Midbrain (tissue), 1 donor: ENCODE measurements at places on chromosomes 6 and 20.

GRCh38 chr6:118867181-118867580, 26.8 kb upstream of the ASF1A start:
- no peak for DNase-seq

DNA sequence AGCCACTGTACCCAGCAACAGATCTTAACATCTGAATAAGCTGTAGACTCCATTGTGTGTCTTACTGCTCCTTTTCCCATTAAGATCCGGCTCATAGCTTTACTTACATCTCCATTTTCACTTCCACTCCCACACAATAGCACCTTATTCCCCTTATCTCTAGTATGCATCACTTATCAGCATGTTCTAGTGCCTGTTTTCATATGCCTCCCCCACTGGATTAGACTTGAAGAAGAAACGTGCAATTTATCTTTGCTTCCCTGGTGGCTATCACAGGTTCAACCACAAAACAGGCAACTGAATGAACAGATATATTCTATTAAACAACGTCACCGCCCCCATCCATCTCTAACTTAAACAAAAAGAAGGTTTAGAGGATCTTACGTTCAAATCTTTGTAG, 12.1 kb downstream of the SSR1 start:
- DNase-seq: no peak

- DNase-seq: no peak
These were observed 2.7 kb downstream of the CEBPB start for GRCh38 chr20:50193199-50193835.

DNA sequence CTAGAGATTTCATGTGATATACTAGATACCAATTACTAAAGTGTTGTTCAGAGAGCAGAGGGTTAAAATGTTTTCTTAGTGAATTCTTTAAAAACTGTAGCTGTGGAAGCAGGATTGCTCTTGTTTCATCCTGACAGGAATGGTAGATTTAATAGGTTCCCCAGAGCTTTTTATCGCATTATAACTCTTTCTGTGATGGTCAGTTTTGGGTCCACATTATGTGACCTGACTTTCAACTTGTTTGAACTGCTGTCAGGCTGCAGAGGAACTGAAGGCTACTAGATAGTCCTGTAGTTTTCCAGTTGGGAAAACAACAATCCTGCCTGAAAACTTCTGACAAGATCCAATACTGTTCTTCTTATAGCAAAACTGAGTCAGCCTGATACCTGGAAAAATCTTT, 329.3 kb upstream of the FLRT3 start:
- no peak for DNase-seq

- DNase-seq: no peak
These were observed 245.4 kb upstream of the FLRT3 start for GRCh38 chr20:14582855-14583254.

DNA sequence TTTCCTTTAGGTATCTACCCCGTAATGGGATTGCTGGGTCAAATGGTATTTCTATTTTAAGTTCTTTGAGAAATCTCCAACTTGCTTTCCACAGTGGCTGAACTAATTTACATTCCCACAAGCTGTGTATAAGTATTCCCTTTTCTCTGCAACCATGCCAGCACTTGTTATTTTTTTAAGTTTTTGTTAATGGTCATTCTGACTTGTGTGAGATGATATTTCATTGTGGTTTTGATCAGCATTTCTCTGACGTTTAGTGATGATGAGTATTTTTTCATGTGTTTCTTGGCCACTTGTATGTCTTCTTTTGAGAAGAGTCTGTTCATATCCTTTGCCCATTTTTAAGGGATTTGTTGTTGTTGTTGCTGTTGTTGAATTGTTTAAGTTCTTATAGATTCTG, 871.1 kb downstream of the KIF16B start:
- no peak for DNase-seq

- DNase-seq: no peak
These were observed 13.7 kb downstream of the TRAF3IP2 start for GRCh38 chr6:111591901-111592461.

DNA sequence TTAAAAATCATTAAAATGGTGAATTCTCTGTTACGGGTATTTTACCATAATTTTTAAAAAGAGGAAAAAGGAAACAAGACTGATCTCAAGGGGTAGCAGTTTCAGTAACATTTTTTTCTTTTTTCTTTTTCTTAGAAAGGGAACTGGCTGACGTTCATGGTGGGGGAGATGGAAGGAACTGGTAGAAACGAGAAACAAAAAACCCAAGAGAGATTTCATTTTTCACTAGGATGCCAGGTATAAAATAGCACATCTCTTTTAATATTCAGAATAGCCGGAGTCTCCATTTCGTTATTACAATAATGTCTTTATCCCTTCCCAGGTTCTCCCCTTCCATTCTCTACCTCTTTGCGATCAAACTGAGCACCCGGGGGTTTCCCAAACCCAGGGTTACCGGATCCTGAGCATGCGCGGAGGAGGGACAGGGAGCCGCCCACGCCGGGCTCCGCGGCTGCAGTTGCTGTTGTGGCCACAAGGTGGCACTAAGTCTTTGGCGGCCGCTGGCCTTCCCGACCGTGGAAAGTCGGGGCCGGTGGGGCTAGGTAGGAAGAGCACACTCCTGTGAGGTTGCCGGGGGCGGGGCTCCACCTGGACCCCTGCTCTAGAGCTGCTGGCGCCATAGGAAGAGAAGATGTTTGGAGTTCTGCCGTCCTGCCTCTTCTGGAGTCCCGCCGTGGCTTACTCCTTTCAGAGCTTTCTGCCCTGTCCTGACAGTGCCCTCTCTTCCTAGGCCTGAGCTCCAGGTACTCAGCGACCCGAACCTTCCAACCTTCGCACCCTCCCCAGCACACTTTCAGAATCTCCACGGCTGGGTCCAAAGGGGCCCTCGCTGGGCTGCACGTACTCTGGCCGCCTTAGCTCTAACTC, 146.8 kb downstream of the SH3BGRL2 start:
- peak; percentile 84 for DNase-seq

DNA sequence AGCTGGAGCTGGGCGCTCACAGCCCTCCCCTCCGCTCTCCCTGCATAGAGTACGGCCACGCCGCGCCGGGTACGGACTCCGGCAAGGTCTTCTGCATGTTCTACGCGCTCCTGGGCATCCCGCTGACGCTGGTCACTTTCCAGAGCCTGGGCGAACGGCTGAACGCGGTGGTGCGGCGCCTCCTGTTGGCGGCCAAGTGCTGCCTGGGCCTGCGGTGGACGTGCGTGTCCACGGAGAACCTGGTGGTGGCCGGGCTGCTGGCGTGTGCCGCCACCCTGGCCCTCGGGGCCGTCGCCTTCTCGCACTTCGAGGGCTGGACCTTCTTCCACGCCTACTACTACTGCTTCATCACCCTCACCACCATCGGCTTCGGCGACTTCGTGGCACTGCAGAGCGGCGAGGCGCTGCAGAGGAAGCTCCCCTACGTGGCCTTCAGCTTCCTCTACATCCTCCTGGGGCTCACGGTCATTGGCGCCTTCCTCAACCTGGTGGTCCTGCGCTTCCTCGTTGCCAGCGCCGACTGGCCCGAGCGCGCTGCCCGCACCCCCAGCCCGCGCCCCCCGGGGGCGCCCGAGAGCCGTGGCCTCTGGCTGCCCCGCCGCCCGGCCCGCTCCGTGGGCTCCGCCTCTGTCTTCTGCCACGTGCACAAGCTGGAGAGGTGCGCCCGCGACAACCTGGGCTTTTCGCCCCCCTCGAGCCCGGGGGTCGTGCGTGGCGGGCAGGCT, 4.6 kb downstream of the KCNK15 start:
- no peak for DNase-seq

- no peak for DNase-seq
These were observed 168.2 kb upstream of the RIN2 start for GRCh38 chr20:19589787-19590362.

DNA sequence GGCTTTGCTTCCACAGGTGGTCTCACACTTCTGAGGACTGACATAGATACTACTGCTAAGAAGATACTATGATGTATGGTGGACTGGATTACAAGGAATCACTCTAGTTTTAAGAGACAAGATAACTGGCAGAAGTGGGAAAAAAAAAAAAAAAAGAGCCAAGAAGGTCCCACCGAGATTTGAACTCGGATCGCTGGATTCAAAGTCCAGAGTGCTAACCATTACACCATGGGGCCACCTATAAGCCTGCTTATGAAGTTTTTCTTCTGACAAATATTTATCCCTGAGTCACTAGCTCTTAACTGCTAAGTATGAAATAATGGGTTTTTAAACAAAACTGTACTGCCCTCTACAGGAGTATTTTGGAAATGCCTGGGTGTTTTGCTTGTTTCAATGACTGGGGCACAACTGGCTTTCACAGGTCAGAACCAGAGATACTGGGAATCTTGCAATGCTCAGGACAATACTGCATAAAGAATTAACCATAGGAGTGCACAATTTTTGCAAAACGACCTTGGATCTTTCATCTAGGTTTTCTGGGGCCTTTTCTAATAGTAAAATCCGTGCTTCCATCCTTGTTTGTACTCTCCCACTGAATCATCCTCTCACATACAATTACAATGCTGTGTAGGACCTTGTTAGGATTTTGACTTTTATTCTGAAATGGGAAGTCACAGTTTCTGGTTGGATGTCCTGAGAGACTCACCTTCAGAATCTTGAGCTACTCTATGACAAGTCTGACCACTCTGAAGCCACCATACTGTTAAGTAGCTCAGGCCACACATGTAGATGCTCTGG, 116.3 kb downstream of the OR2B2 start:
- peak; percentile 83 for DNase-seq

DNA sequence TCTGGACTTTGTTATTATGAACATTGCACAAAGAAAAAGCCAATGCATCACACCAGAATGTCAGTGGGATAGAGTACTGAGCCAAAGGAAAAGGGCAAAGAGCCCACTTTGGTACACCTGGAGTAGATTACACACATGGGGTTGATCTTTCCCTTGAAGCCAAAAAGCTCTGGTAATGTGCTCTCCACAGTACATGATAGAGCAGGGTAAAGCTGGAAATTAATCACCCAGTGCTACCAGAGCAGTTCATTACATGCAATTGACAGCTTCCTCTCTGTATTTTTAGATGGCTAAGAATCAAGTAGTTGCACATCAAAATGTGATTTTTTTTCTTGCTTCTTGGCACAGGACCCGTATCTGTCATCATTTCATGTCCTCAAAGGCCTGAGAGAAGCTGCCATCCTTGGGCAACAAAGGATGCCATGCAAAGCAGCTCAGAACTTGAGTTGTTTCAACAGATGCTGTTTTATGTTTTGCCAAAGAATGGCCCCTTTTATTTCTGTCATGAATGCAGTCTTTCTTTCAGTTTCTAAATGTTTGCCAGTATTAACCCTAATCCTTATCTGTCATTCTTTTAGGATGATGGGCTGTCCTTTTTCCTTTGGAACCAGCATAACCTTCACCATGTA, 88.1 kb downstream of the HDGFL1 start:
- peak; percentile 88 for DNase-seq

GRCh38 chr6:113112086-113112485, 745.1 kb upstream of the MARCKS start:
- no peak for DNase-seq

DNA sequence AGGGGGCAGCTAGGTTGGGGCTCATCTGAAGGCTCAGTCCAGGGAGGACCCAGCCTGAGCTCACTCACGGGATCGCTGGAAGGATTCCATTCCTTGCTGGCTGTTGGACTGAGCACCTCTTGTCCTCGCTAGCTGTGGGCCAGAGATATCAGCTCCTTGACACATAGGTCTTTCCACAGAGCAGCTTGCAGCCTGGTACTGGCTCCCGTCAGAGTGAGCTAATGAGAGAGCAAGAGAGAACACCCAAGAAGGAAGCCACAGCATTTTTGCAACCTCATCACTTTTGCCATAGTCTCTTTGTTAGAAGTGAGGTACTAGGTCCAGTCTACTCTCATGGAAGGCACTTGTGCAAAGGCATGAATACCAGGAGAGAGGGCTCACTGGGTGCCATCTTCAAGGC, 179.9 kb downstream of the CDC5L start:
- peak; percentile 6 for DNase-seq

DNA sequence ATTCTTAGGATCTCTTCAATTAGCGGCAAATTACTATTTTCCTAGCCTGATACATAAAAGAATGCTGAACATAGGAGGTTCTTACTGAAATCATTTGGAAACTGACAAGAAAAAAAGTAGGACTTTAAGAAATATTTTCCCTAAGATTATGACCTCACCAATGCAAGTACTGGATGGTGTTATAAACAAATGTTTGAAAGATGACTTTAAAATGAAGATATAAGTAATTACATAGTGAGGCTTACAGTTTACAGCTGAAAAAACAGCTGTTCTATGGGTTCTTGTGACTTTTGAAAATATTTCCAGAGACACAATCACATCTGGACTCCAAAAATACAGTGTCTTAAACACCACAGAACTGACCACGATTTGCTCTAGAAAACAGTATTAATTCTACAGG, 64.9 kb downstream of the ADAT2 start:
- DNase-seq: no peak

DNA sequence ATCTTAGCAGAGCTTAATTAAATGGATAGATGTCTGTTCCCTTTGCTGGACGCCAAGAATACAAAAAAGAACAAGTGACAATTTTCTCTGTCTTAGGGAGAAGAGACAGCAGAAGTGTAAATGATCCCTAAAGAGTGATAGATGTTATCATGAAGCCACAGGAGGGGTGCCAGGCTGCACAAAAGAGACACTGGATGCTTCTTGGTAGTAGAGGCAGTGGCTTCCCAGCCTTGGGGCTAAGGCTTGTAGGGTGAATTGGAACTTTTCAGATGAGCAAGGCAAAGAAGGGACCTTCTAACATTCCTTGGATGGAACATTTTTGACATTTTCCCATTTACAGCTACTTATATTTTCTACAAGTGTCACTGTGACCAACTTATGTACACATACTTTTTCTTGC, 58.0 kb downstream of the CCN2 start:
- DNase-seq: no peak

GRCh38 chr6:91626911-91627310, 1040.0 kb upstream of the MAP3K7 start:
- DNase-seq: no peak

GRCh38 chr6:25749837-25750236, 4.7 kb upstream of the SLC17A4 start:
- DNase-seq: no peak

DNA sequence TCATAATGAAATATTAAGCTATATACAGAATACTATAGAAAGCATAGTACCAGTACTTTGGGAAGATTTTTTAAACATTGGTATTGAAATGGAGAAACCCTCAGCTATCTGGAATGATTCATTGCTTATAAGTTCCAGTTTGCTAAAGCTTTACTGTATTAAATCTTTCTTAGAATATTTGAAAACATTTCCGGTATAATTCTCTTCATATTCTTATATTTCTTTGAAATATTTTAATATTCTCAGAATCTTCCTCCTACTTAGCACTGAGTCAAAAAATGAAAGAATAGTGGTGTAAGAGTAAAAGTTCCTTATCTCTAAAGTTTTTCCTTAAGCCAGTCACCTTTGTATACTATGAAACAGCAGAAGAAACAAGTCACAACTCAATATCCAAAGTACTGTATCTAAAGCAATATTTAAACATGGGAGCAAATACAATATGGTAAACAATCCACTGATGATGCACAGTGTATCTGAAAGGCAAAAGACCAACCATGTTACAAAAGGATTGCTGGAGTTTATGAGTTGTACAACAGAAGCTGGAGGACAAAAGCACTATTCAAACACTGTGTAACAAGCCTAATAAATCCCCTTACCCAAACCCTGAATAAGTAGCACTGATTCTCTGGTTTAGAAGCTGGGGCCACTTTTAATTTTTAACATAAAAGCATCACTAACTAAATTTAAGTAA, 102.1 kb downstream of the PRDM1 start:
- no peak for DNase-seq
